ENCODE measurements at places on chromosomes 3 and 15.

DNA sequence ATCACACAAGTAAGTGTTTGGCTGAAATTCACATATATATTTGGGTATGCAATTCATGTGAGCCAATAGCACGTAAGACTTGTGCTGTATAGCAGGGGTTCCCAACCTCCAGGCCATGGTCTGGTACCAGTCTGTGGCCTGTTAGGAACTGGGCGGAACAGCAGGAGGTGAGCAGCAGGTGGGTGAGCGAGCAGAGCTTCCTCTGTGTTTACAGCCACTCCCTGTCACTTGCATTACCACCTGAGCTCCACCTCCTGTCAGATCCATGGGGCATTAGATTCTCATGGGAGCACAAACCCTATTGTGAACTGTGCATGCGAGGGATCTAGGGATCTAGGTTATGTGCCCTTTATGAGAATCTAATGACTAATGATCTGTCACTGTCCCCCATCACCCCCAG is 59.7 kb downstream of the MAP3K13 start:
- no peak for DNase-seq

- no peak for DNase-seq
Observed at GRCh38 chr3:139346771-139347170, 3.0 kb downstream of the MRPS22 start.

DNA sequence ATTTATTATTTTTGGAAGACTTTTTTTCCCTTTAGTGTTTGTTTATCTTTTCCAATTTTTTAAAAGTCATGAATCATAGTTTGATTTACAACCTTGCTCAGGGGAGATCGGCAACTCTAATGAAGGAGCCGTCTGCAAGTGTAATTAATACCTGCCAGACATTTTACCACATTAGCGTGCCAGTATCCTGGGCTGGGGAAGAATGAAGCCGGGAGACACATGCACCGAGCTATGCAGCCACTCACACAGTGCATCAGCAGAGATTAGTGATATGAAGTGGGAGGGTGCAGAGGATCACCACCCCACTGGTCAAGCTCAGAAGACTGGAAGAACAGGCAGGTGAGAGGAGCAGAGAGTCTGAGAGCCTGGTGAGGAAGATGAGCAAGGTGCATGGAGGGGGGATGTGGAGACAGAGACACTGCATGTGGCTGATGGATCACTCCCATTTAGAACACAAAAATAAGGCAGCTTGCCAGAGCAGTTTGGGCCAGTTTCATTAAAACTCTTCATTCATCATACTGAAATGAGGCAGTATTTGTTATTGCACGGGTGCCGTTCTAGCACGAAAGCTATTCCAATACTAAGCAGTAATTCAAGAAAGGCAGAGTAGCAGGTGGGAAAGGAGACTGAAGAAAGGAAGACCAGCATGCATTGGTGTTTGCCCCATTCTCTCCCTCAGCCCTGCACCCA is 821.6 kb downstream of the TUSC7 start:
- DNase-seq, result no peak

DNA sequence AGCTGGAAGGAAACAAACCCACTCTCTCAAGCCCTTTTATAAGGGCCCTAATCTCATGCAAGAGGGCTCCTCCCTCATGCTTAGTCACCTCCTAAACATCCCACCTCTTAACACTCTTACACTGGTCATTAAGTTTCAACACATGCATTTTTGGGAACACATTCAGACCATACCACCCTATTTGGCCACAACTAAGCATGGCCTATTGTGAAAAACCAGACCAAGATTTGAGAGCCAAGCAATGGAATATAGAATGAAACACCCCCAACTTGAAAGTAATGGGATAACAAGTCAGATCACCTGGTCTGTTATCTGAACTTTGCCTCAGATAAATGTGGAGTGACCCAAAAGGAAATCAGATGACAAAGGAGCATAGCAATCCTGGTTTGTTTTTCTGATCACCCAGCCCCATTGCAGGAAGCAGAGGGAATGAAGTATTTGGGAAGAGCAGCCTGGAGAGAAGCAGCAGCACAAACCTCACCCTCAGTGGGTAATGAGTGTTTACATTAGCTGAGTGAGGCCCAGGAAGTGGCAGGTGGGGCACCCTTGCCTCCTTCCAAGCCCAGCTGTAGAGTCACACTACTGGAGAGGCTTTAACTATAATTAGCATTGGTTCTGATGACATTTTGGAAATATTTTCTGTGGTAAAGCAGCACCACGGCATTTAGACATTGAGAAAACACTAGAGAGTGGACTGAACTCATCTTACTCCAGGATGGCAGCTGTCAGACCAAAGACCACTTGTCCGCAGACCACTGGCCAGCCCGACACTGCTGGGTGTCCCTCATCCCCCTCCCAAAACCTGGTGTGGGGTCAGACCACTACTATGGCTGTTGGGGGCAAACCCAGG is 48.8 kb upstream of the PRTG start:
- no peak for DNase-seq

DNA sequence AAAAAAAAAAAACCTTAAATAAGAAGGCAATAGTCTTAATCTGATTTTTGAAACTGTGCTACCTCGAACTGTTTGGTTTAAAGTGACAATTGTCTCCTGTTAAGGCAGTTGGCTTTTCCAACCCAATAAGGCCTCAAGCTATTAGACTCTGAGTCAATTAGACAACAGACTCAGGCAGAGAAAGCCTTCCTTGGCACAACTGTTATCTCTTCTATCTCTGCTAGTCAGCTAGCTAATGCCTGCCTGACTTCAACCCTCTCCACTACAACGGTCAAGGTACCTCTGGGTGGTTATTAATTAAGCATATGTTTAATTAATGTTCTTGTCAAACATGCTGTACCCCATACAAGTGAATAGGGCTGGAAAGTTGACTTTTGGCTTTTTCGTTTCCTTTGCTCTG is 110.2 kb upstream of the NLGN1 start:
- no peak for DNase-seq

DNA sequence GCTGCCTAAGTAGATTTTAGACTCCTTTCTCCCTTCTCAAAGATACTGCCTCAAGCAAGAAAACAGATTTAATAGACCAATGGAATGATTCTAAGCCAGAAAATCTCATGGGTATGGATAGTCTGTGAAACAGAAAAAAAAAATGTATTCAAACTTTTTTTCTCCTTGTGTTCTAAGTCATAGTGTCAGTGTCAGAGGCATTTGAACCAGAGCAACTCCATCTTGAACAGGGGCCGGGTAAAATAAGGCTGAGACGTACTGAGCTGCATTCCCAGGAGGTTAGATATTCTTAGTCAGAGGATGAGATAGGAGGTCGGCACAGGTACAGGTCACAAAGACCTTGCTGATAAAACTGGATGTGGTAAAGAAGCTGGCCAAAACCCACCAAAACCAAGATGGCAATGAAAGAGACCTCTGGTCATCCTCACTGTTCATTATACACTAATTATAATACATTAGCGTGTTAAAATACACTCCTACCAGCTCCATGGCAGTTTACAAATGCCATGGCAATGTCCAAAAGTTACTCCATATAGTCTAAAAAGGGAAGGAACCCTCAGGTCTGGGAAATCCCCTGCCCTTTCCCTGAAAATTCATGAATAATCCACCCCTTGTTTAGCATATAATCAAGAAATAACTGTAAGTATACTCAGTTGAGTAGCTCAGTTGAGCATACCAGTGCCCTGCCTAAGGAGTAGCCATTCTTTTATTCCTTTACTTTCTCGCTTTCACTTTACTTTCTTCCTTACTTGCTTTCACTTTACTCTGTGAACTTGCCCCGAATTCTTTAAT is 72.8 kb upstream of the GOLGA8B start:
- DNase-seq, result no peak
